Hepatocyte (in vitro differentiated cells): ENCODE measurements at places on chromosomes 12 and 14.

DNA sequence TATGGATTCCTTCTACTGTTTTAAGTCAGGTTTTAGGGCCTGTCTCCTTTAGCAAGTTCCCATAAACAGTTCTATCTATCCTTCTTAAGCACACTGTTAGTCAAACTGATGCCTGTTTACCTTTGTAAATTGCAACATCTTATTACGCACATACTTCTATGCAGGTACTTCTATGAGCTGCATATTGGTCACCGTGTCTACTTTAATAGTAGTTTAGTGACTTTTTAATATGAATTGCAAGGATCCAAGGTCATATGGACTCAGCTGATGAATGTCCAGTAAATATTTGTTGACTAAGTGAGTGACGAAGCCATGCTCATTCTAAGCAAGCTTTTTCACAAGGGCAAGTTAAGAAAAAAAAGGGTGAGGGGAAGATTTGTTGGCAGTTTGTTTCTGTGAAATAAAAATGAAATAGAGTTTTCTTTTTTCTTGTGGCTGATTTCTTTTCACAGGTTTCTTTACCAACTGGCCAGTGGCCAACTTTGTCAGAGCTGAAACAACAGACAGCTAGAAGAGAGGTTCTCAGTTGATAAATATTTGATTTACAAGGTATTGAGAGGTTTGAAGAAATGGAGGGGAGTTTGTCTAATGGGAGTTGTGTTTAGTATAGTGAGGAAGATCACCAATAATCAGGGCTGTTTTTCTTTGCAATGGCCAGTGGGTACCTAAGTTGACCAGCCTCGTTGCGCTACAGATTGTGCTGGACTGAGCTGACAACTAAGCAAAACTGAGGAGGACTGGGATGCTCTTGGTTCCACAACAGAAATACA lies 141.1 kb downstream of the SLC15A5 start:
- DNase-seq, result no peak

DNA sequence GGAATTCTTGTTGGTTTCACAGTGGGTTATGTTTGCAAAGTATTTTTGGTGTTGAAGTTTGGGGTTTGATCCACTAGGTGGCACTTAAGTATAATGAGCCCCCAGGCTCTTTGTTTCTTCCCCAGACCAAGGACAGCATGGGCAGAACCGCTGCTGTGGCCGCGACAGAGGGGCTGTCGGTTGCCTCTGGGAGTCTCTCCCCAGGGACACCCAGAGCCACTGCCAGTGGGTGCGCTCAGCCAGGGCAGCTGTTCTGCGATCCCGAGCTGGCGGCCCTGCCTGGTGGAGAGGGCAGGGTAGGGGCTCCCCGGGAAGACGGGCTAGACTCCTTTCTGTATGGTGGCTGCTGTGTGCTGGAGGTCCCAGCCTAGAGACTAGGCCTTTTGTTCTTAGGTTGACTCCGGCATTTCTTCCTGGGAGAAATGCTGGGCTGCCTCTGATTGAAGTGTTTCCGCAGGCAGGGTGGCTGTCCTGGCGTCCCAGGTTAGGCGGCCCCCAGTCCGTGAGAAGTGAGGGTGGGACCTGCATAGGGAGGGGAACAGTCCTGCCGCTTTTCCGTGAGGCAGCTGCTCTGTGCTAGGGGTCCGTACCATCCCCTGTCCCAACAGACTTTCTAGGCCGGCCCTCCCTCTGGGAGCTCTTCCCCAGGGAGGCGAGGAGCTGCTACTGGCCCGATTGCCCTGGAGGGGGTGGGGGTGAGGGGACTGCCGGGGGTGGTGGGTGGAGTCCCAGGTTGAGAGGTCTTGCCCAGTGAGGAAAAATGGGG lies 253.1 kb upstream of the PELI2 start:
- no peak for DNase-seq

- DNase-seq, result no peak
Measured at GRCh38 chr12:55845785-55846496, 3.2 kb upstream of the MMP19 start.

DNA sequence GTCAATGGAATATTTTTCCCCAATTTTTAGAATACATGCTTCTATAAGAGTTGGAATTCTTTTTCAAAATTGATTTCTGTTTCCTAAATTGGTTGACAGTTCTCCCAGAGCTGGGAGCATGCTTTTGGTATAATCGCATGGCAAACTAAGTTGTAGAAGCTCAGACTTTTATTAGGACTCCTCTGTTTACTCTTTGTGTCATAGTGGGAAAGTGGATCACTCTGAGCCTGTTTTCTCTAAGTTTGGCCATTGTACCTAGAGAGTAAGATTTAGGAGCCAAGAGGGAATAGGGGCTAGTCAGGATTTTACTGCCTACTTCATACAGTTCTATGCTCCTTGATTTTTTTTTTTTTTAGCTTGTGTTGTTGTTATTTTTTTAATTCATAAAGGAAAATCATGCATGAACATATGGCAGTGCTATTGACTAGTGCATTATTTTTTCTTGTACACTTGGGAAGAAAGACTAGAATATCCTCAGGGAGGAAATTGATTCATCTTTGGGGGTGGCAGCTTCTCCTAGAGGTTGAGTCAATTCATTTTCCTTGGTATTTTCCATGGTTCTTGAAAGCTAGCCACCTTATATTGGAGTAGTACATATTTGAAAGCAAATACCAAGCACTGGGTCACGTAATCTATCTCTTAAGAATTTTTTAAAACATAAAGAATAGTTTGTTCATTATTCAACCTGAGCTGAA lies 77.7 kb upstream of the TRAF3 start:
- no peak for DNase-seq

DNA sequence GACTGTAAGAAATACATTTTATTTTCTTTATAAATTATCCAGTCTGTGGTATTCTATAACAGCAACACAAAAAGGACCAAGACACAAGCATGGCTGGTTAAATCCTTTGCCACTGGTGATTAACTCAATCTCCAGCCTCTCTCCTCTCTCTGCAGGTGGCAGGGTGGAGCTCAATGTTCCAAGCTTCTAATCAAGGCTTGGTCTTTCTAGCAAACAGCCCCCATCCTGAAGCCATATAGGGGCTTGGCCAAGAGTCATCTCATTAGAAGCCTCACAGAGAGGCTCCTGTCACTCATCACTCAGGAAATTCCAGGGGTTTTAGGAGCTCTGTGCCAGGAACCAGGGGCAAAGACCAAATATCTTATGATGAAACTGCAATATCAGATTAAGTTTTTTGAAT lies 12.0 kb downstream of the C12orf75 start:
- no peak for DNase-seq

DNA sequence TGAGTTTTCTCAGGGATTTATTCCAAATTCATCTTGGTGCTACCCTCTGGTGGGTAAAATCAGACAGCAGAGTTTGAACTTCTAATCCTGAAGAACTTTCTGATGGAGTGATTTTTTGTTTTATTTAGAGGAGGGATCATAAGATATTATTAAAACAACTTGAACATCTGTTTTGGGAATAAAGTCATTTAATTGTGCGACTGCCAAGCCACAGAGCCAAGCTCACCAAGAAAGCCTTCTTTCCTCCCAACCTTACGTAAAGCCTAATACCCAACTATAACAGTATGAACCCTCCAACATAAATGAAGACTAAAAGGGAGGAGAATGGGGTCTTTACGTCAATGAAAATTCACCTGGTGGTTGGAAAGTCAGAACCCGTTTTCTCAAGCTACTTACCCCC lies 205.5 kb upstream of the IGF1 start:
- no peak for DNase-seq

- peak; percentile 70 for DNase-seq
Measured at GRCh38 chr14:20657216-20658211, 16.0 kb upstream of the OR6S1 start.

GRCh38 chr12:46499901-46500300 lies 127.3 kb upstream of the SLC38A2 start:
- no peak for DNase-seq

DNA sequence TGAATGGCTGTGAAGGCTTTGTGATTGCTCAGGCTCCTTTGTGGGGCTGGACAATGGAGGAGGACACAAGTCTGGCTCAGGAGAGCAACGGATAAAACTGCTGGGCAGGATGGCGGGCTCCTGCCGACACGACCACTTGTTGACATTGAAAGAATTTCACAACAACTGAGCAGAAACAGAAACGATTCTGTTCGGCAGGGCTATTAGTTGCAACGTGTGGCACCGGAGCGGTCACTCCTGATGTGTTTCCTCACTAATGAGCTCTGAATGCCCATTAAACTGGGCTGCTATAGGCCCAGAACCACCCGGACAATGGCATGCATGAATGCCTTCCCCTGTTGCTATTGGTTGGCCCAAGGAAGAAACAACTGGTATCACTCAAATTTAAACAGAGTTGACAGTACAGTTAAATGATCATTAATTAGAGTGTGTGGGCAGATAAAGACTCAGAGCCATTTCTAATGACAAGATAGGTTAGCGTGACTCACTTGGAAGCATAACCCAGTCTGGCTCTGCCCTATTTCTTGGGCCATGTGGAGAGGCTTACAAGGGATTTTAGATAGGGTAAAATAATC lies 142.9 kb downstream of the ASCL1 start:
- DNase-seq, result no peak

GRCh38 chr14:98612434-98613200 lies 659.4 kb downstream of the BCL11B start:
- DNase-seq, result no peak

DNA sequence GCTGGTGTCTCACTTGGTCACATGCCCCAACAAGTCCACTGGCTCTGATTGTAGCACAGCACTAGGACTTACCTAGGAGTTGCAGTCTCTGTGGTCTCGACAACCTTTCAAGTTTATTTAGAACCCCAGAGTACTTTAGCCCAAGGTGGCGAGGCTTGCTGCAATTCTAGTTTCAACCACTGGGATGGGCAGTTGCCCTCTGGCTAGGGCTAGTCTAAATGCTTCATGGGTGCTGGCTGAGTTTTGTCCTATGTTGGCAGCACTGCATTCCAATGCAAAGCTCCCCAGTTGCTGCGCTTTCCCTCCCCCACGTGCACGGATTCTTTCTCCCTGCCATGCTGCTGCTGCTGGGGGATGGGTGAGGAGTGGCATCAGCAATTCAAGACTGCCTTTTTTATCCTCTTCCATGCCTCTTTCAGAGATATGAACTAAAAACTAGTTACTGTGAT lies 207.9 kb downstream of the SYNE2 start:
- DNase-seq, result no peak

- DNase-seq, result no peak
Measured at GRCh38 chr14:42027271-42027670, 420.6 kb downstream of the LRFN5 start.

DNA sequence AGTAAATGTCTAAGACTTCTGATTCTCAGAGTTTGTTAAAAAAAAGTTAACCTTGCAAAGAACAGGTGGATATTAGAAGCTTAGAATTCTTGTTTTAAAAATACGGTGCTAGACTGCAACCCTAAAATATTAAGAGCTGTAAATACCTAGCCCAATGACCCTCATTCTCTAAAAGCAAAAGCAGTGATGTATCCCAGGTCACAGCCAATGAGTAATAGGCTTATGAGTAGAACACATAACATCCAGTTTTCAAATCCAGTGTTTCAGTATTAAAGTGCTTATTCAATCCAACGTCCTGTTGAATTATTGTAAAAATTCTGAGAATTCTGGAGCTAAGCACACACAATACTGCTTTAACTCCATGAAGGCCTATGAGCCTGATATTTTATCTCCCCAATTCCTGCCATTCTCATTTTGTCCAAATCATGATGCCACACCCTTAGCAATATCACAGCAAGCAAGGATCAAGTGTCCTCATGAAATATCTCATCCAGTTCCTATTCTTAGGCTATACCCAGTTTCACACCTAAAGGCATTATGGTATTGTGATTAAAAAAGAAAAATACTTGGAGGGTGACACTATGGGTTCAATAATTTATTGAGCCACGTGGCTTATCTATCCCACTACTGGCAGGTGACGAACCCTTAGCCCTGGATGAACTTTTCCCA lies 15.3 kb upstream of the ARID4A start:
- DNase-seq, result no peak

GRCh38 chr14:94213021-94213420 lies 38.9 kb downstream of the PPP4R4 start:
- DNase-seq, result no peak

- DNase-seq, result no peak
Measured at GRCh38 chr12:8712572-8712971, 14.8 kb downstream of the RIMKLB start.

DNA sequence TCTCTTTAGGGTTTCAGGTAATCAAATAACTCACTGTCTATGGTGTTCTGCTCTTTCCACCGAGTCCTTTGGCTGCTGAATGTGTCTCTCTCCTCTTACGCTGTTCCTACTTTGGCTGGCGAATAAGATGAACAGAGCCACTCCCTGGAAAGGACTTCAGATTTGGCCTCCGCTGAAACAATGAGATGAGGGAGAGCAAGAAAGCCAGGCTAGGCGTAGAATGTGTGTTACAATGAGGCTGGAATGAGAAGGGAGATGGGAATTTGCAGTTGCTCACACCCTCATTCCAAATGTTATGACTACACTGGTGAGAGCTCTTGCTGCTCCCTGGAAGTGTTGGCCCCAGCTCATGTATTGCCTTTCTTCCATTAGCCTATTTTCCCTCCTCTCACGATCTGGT lies at the start of gene MFAP5:
Gene MFAP5 (minus strand): TSS at position 234 of the 400 bp plus-strand sequence. CDS start 722 bp downstream, outside the sequence.
- DNase-seq, result no peak

DNA sequence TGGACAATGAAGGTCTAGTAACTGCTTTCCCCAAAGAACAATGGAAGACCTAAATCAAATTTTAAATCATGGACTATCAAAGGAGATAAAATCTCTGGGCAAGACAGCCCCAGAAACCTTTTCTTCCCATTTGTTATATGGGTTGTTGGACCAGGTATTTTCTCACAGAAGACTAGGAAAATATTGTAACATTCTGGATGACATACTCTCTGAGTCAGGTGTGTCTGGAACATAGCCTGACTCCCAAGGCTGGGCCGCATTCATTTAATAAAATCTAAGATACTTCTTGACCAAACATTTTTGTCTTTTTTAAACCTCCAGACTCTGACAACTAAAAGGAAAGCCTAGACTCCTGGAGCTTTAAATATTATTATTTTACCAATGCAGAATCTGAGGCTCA lies 87.9 kb downstream of the ATP23 start:
- no peak for DNase-seq

DNA sequence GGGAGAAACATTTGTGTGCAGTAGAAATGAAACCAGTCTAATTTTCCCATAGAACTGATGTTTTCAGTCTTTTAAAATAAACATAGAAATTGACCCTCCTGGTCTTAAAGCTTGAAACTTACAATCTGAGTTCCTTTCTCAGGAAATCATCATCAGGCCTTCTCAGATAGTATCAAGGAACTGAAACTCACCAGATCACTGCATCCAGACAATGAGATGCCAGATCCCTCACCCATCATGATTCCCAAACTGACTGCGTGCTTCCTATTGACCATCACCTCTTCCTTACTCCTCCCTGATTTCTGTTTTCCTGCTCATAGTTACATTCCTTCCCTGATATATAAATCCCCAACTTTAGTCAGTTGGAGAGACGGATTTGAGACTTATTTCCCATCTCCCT lies 195.0 kb upstream of the AMIGO2 start:
- no peak for DNase-seq

GRCh38 chr12:12819221-12819620 lies 6.1 kb downstream of the DDX47 start:
- no peak for DNase-seq

- peak; percentile 34 for DNase-seq
Measured at GRCh38 chr12:100403446-100403845, 46.6 kb downstream of the SLC17A8 start.

- no peak for DNase-seq
Measured at GRCh38 chr14:61341275-61342206, 20.2 kb downstream of the PRKCH start.
